ENCODE measurements at places on chromosomes 13 and 19.

DNA sequence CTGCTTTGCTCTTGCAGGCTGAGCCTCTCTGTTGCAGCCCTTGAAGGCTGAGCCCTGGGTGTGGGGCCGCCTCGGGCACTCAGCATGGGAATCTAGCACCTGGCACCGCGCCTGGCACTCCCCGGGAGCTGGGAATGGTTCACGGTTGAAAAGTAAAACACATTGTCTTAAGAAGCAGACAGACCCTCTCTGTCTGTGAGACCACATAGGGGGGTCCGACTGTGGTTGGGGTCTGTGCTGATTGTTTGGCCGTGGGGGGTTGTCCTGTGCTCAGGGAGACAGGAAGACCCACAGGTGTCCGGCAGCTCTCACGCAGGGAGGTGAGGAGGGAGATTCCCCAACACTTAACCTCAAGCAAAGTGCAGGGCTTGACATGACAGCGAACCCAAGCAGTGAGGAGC, 64.8 kb downstream of the SOX1 start:
- no peak for DNase-seq

DNA sequence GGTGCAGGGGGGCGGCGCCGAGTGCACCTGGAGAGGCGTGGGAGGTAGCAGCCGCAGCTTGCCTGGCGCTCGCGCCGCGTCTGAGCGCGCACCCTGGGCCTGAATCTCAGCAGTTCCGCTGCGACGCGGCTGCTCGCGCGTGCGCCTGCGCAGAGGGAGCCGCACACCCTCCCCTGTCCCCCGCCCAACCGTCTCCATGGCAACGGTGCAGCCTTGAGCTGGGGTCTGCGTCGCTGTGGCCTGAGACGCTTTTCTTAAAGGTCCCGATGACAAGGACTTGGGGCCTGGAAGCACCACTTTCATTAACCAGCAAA, at the start of gene PNMA8B:
Gene PNMA8B (minus strand): TSS at position 82 of the 314 bp plus-strand sequence. CDS start 402 bp downstream, outside the sequence.
- DNase-seq: no peak

DNA sequence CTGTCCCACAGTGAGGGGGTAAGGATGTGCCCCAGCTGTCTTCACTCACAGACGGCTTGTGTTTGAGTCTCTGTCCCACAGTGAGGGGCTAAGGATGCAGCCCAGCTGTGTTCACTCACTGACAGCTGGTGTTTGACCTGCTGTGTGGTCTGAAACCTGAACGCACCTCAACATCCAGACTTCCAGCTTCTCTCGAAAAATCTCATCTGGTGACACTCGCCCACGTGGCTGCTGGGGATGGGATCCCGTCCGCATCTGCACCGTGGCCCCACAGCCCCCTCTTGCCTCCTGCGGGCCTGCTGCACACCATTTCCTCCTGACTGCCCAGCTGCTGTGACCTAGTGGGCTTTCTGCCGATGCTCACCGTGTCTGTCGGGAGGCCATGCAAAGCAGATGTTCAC, 27.3 kb downstream of the CHAF1A start:
- no peak for DNase-seq

- no peak for DNase-seq
These were observed 32.8 kb upstream of the LRCH1 start for GRCh38 chr13:46520166-46520565.

DNA sequence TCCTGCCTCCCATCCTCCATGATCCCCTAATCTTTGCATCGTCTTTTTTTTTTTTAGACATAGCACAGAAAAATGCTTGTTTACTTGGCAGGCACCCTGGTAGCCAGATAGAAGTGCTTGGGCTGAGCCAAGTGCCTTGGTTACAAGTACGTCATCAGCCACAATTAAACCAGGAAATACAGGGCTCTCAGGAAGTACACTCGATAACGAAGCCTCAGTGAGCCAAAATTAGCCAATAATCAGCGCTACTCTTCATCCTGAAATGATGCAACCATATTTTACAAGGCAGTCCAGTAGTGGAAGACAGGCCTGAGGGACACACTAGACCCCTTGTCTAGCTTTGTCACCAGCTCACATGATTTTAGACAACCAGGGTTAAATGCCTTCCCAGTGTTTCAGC, 194.0 kb upstream of the NBEA start:
- no peak for DNase-seq

DNA sequence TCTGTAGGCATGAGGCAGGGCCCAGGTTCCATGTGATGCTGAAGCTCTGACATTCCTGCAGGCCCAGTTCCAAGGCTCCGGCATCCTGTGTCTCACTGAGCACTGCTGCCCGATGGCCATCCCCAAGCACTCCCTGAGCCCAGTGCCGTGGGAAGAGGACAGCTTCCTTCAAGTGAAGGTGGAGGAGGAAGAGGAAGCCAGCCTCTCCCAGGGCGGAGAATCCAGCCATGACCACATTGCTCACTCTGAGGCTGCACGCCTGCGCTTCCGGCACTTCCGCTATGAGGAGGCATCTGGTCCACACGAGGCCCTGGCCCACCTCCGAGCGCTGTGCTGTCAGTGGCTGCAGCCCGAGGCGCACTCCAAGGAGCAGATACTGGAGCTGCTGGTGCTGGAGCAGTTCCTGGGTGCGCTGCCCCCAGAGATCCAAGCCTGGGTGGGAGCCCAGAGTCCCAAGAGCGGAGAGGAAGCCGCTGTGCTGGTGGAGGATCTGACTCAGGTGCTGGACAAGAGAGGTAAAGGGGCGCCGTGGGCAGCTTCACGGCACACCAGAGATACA, 8.0 kb downstream of the ZSCAN22 start:
- no peak for DNase-seq

- no peak for DNase-seq
These were observed 128.2 kb downstream of the STOML3 start for GRCh38 chr13:38862443-38862842.

- peak; percentile 11 for DNase-seq
These were observed 4.3 kb downstream of the BBC3 start for GRCh38 chr19:47226426-47227351.

GRCh38 chr19:15038294-15038693, 11.0 kb upstream of the CASP14 start:
- DNase-seq: no peak

DNA sequence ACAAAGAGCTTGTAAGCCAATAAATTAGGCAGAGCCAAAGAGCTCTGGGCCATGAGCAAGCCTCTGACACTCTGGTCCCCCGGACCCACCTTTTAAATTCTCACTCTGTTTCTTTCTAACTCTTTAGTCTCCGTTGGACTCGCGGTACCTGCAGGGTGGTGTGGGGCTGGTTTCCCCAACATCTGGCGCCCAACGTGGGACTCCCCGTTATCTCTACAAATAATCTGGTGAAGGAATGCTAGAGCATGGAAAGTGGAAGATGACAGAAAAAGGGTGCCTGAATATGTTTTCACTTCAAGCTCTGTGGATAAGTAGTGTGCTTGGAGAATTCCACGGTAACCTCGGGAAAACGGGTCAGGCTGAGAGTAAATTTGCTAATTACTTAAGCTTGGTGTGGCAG, 36.5 kb upstream of the CYP2B6 start:
- DNase-seq: no peak

- peak; percentile 13 for DNase-seq
These were observed 2.0 kb downstream of the RPL36 start for GRCh38 chr19:5691822-5692722.

DNA sequence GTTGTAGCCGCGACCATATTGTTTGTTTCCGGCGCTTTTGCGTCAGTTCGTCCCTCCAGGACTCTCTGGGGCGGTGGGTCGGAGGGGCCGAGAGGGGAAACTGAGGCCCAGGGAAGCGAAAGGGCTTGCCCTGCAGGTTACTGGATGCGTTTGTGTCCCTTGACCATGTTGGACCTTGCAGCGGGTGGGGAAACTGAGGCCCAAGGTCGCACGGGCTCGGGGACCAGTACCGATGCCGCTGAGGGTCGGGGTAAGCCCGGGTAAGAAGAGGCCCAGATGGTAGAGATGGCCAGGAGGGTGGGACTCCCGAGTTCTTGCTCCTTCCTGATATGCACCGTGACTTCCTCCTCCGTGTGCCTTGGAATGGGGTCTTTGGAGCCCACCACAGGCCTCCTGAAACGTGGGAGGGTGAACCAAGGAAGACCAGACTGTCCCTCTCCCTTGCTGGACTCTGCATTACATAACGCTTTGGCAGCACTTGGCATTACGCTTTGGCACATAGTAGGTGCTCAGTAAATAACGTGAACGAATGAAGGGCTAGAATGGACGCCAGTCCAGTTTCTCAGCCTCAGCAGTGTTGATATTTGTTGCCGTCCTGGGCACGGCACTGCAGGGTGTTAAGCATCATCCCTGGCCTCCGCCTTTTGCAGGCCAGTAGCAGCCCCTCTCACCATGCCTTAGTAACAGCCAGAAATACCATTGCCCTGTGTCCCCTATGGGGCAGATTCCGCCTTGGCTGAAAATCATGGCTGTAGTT, 743 bp downstream of the CHAF1A start:
- no peak for DNase-seq

GRCh38 chr13:77714119-77714755, 16.8 kb downstream of the SLAIN1 start:
- no peak for DNase-seq

DNA sequence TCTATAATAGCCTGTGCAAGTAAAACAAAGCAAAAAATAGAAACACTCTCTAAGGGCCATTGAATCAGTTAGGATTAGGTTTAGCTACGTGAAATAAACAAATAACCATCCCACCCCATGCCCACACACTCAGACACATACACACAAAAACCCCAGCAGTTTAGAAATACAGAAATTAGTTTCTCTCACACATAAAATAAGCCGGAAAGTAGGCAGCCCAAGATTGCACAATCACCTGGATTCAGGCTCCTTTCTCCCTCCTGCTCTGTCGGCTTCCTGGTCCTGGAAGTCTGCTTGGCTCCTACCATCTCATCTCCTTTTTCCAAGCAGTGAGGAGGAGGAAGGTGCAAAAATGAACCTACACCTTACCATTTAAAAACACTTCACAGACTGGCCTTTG, 22.6 kb upstream of the USP12 start:
- DNase-seq: no peak

DNA sequence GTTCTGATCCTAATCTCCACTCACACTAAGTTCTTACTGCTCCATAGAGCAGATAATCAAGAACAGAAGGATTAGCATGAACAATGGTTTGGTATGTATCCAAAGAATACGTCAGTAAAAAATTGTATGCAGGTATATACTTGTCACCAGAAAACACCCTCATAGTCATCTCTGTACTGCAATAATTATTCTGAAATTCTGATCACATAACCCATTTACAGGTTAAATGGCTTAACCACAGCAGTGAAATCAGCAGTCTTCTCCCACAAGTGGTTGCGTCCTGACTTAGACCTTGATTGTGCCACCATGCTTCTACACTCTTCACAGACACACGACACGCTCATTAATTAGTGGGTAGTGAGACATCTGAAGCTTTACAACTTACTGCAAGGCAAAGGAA, 50.9 kb downstream of the LNX2 start:
- no peak for DNase-seq

GRCh38 chr13:99886706-99887105, 84.9 kb downstream of the ZIC5 start:
- no peak for DNase-seq

DNA sequence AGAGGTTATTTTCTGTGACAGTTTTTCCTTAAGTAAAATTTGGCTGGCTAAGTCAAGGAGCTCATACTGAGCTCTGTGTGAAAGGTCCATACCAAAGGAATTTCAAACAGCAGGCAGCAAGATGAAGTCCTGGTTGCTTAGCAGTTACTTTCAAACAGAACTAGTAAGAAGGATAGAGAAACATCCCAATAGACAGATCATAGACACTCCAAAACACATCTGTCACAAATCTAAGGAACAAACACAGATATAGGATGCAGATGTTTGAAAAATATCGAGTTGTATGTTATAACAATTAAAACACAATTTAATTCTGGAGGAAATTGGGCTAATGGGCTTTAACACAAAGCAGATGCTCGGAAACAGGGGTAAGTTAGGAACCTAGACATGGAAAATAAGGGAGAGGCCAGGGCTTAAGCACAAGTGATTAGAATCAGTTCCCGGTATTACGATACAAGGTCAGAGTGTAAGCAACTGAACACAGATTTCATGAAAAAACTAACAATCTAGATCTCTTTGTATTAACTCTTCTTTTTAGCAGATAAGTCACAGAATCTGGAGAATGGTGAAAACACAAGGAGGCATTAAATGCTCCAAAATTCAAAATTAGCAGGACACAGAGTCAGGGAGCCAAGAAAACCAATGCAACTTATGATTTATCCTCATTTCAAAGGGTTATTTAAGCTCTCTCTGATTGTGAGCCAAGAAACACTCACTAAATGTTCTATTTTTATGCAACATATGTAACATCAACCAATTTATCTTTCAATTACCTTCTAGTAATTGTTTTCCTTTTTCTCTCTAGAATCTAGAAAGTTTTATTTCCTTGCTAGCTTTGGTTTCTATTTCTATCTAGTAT, 1992.9 kb upstream of the PCDH20 start:
- DNase-seq: no peak

DNA sequence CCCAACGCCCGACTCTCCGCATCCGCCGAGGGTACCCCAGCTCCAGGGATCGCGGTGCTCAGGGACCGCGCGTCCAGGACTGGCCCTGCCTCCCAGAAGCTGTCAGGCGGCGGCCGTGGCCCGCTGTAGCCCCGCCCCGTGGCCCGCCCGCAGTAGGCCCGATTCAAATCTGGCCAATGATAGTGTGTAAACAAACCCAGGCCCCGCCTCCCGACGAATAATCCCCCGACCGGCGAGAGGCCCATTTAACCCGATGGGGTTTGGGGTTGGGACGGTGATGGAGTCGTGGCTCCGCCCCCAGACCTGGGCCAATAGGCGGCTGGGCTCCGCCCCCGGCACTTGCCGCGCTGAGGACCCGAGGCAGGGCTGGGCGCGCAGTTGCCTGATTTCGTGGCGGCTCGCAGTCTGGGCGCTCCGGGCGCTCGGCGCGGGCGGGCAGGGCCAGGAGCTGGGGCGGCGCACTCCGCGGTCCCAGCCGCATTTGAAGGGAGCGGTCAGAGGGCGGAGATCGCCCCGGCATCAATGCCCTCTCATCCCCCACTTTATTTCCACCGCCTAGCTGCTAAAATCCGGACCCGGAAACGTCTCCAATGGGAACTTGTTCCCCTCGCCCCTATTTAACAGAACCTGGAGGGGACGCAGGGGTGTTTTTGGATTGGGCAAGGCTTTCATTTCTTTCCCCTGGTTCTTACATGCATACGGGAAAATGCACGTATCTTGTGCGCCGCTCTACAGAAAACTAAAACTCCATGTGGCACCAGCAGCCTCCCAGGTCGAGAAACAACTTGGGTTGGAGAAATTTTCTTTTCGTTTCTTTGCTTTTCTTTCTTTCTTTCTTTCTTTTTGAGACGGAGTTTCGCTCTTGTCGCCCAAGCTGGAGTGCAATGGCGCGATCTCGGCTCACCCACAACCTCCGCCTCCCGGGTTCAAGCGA, 8.4 kb upstream of the BICRA start:
- peak; percentile 99 for DNase-seq

GRCh38 chr19:7469669-7470285, 19.1 kb downstream of the PEX11G start:
- no peak for DNase-seq

- no peak for DNase-seq
These were observed 72.0 kb upstream of the KCTD15 start for GRCh38 chr19:33724721-33725060.

DNA sequence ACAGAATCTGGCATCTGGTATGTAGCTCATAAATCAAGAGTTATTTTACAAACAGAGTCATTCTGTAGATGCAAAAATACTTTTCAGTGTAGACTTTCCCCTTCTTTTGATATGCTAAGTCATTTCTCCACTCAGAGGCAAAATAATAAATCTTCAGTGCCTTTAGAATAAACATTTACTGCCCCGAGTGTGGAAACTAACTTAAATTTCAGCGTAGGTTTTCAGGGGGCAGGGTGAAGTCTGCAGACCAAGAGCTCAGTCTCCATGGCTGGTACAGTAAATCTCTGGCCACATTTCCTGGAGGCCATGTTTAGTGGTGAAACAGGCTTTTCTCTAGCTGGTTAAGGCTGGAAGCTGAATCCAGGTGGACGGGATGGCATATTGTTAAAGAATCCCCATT, 13.1 kb upstream of the ADPRHL1 start:
- no peak for DNase-seq
